ENCODE measurements at places on chromosomes 3 and 15. TPM values are rescaled to one million over a fixed set of nuclear protein-coding genes. Genes with fewer than 3 reads are reported as not detected.
A peak's percentile ranks its signal among the peaks of the same experiment; 100 is the strongest.

GRCh38 chr15:31013863-31014607 lies 22.6 kb upstream of the MTMR10 start:
- DNase-seq = no peak

DNA sequence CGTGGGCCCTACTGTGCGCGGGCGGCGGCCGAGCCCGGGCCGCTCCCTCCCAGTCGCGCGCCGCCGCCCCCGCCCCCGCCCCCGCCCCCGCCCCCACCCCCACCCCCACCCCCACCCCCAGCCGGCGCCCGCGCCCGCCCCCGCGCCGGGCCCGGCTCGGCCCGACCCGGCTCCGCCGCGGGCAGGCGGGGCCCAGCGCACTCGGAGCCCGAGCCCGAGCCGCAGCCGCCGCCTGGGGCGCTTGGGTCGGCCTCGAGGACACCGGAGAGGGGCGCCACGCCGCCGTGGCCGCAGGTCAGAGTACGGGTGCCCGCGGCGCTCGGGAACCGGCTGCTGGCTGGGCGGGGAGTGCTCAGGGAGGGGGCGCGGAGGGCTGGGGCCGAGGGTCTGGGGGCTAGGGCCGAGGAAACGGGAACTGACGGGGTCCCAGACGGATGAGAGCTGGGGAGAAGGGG lies 1.1 kb upstream of the PPARG start:
- peak; percentile 54 for DNase-seq

GRCh38 chr15:68195336-68196112 lies 9.6 kb downstream of the CALML4 start:
- DNase-seq = peak; percentile 61

- DNase-seq = no peak
These were observed 27.6 kb upstream of the NRROS start for GRCh38 chr3:196611761-196612483.

Gene MOBP
- total RNA-seq = not detected

DNA sequence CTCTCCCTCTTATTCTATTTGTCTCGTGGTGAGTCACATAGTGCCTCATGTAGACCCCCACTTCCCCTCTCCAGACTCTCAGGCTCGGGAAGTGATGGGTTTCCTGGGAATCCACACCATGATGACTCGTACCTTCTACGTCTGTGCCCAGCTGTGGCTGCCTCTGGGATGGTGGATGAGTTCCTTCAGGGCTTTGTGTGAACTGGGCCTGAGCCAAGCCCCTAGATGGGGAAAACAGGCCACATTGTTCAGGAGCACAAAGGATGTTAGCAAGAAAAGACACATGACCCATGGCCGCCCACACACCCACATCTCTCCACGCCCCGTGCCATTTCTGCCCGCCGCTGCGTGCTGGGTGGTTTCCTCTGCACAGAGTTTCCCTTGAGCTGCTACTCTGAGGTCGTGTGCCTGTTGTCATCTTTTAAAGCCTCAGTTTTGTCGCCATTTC lies 10.5 kb downstream of the ISG20 start:
- peak; percentile 57 for DNase-seq
